ENCODE measurements at places on chromosomes 12 and 14.

DNA sequence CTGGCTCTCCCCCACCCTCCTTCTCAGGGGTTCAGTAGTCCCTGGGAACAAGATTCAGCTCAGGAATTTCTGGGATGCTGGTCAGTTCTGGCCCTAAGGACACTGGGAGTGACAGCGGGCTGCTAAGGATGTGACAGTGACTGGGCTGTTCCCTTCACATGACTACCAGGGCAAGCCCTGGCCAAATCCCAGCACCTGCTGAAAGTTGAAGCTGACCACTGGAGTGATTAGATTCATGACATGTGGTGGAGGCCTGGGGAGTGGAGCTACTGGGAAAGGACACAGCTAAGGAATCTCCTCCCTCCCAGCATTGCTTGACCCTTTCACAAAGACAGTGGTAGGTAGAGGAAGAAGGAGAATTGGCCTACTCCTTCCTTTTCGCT, 204.9 kb downstream of the DAD1 start:
- no peak for DNase-seq

DNA sequence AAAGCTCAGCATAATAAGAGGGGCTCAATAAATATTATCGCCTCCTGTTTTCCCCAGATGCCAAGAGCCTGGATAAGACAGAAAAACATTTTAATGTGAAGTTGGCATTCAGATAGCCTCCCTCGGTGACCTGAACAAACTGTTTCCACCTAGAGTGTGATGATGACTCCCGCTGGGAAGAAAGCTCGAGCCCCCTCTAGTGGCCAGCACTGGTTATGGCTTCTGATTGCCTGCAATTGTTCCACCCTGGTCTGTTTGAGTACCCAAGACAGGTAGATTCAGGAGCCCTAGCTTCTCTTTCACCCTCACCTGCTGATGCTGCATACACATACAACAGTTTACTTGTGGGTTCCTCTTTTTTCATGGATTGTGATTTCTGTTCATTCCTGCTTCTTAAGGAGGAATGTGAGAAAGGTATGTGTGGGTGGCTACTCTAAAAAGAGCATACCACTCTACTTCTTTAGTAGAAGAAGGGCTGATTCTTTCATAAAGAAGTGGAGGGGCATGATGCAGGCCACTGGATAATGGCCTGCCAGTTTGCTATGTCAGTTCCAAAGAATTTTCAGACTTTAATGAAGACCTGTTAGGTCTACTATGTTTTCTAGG, 6.4 kb downstream of the ERG28 start:
- DNase-seq = peak; percentile 87

- no peak for DNase-seq
Observed at GRCh38 chr14:55819610-55820304, 239.8 kb downstream of the KTN1 start.

DNA sequence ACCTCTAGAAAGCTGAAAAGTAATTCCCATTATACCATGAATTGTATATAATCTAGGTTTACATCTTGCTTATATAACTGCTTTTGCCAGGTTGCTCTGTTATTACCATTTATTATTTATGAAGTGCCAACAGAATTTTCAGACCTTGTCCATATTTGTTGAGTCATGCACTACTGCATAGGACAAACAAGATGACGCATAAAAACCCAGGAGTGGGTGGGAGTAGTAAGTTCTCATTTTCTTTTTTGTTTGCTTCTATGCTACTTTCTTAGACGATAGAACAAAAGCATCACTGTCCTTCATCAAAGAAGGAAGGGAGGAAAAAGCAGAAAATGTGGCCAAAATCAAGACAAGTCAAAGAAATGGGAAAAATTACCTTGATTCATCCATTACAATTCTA, 119.0 kb upstream of the RASSF8 start:
- DNase-seq = peak; percentile 24

- DNase-seq = no peak
Observed at GRCh38 chr12:51911788-51912711, 4.7 kb downstream of the ACVRL1 start.

DNA sequence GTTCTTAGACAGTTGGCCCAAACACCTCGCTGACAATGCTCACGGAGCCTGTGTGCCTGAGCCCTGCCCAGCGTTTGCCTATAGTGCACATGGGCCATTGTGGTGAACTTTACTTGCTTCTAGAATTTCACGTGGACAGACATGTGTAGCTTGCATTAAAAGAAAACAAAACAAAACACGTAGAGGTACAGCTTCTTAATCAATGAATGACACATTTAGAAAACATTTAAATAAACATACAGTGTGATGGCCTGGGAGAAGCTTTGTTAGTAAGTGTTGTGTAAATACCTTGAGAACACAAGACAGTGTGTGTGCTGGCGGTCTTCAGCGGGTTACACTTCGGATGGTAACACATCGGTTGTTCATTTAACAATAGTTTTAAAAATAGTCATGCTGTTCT, 38.1 kb downstream of the SMOC1 start:
- DNase-seq = no peak
